ENCODE measurements at places on chromosomes 3 and 15. TPM values are rescaled to one million over a fixed set of nuclear protein-coding genes. Genes with fewer than 3 reads are reported as not detected.

ACTC1 gene
- 1.6 TPM for total RNA-seq

SLC28A2 gene
- total RNA-seq: not detected

WDR72 gene
- total RNA-seq: not detected

CFAP100 gene
- not detected for total RNA-seq

SSUH2 gene
- not detected for total RNA-seq

SLC22A14 gene
- 0.49 TPM for total RNA-seq

HLTF gene
- 39.1 TPM for total RNA-seq

DCLK3 gene
- total RNA-seq: under 0.01 TPM

ANKUB1 gene
- total RNA-seq: 0.16 TPM

SLC33A1 gene
- 48.1 TPM for total RNA-seq

SNX22 gene
- total RNA-seq: 0.24 TPM

STAB1 gene
- 0.73 TPM for total RNA-seq

IFT80 gene
- total RNA-seq: 83.9 TPM

ITIH4 gene
- total RNA-seq: 2.2 TPM

CPLX3 gene
- not detected for total RNA-seq

FOXB1 gene
- total RNA-seq: not detected

ZNF445 gene
- 9.2 TPM for total RNA-seq

MYRIP gene
- total RNA-seq: 0.65 TPM

CELSR3 gene
- total RNA-seq: 1.6 TPM

CFAP20DC gene
- total RNA-seq: 2.7 TPM

STRIT1 gene
- total RNA-seq: not detected

KCNH8 gene
- not detected for total RNA-seq

Measured in hair follicle dermal papilla cell (primary cell).